ENCODE measurements at places on chromosomes 12 and 14.
A peak's percentile ranks its signal among the peaks of the same experiment; 100 is the strongest.

GRCh38 chr12:15602051-15602672 lies 187.0 kb downstream of the EPS8 start:
- no peak for DNase-seq

DNA sequence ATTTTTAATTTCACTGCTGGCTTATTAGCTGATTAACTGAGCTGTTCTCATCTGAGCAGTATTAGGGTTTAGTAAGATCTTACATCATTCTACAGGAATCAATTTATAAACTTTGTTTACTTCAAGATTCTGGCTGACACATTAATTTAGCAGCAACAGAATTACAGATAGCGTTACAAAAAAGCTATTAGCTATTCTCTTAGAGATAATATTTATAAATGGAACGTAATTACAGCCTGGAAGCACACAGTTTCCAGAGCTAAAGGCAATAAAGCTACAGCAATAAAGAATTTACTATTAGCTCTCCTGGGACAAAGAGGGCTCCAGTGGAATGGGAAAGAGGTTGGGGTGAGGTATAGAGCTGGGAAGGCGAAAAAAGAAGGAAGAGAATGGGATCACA lies 34.7 kb downstream of the PDE6H start:
- DNase-seq, result no peak

- no peak for DNase-seq
Measured at GRCh38 chr14:96037891-96038557, 1.1 kb upstream of the C14orf132 start.

GRCh38 chr12:133081159-133081780 lies 547 bp downstream of the ZNF140 start:
- peak; percentile 47 for DNase-seq

GRCh38 chr12:104456417-104456949 lies at the start of gene CHST11:
CHST11 (plus strand) TSS chr12:104456948.
- peak; percentile 76 for DNase-seq

GRCh38 chr14:82412545-82412944 lies 878.9 kb upstream of the SEL1L start:
- DNase-seq, result no peak

DNA sequence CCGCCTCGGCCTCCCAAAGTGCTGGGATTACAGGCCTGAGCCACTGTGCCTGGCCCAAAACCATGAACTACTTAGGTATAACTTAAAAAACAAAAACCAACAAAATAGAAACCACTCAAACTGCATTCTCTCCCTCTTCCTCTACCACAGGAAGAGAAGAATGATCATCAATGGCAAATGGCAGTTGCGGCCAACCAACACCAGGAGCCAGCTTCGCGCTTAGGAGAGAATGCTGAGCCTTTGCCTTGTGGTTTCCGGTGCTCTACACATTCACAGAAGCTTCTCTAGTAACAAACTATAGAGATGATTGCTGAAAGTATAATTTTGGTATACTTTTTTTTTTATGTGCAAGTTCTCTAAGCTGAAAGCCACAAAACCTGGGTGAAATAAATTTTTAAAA lies 17.1 kb downstream of the CATSPERB start:
- DNase-seq, result no peak

- no peak for DNase-seq
Measured at GRCh38 chr12:58089588-58089987, 148.2 kb downstream of the ATP23 start.

DNA sequence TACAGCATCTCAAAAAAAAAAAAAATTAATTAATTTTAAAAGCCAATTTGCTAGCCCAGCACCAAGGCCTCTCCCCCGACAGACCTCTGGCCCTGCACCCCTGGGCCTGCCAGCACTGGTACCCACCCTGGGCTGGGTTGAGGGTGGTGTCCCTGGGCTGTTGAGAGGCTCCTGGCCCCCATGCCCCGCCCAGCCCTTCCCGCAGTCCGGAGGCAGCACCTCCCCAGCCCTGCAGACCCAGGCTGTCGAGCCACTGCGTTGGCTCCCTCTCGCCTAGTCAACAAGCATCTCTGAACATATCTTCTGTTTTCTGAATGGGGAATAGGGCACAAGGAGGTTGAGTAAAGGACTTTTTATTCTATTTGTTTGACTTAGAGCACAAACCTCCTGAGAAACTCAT lies 87.1 kb downstream of the FBXL14 start:
- no peak for DNase-seq

DNA sequence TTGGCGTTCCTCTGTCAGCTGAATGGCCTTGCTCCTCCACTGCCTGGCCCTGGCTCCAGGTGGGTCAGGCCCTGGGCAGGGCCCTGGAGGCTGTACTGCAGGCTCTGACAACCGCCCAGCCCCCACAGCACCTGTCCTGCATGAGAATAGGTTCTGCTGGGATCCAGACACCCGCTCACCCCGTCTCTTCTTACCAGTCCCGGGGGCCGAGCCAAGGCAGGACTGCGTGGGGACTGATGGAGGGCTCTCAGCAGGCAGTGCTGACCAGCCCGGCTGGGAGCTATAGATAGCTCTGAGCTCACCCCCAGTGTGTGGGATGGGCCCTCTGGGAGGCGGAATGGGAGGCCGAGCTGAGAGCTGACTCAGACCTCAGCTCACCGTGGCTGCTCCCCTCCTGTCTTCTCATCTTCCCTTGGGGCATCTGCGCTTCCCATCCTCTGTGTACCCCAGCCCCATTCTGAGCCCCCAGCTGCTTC lies 39.6 kb downstream of the TEAD4 start:
- DNase-seq, result no peak

DNA sequence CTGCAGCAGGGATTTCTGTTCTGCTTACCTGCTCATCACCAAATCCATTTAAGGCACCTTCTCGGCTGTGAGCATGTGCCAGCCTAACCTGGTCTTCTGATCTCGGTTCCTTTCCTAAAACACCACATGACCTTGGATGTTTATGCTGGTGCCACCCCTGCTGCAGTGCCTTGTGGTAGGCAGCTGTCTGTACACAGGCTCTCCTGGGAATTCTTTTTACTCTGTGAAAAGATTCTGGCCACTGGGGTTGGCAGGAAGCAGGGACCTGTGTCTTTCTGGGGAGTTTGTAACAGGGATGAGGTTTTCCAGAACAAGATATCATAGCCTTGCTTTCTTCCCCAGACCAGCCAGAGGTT lies 10.4 kb upstream of the PLEKHG3 start:
- DNase-seq, result no peak

DNA sequence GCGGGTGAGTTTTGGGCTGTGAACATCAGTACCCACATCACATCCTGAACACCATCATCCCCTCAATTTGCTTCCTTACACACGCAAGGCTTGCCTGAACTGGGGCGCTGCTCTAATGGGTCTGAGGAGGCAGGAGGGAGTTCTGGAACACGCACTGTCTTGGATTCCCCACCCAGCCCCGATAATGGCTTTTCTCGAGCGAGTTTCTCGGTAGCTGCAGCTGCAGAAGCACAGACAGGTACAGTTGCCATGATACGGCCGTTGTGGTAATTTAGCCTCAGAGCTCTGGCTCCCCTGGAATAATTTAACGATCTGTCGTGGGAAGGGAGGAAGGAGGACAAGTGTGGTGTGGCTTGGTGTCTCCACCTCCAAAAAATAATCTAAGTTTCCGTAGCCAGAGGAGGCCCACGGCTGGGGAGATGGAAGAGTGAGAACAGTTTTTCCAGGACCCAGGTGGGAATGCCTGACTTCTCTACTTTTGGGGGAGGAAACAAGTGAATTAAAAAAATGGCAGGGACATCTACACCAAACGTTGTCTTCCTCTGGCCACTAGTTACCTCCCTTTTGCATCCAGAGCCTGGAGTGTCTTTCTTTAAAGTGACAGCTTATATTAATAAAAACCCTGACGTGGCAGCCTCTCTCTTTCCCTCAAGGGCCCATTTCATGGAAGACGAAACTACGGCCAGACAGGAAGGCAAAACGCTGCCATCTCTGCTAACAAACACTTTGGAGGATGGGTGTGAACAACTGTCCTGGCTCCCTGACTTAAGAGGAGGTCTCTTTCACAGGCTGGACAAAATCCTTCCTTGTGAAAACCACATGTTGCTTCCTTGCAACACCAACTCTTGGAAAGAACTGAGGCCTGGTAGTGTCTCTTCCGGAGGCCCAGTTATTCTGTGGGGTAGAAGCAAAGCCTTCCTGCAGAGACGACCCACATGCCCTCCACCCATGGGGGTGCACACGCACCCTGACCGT lies 84.8 kb downstream of the RBM19 start:
- peak; percentile 55 for DNase-seq

DNA sequence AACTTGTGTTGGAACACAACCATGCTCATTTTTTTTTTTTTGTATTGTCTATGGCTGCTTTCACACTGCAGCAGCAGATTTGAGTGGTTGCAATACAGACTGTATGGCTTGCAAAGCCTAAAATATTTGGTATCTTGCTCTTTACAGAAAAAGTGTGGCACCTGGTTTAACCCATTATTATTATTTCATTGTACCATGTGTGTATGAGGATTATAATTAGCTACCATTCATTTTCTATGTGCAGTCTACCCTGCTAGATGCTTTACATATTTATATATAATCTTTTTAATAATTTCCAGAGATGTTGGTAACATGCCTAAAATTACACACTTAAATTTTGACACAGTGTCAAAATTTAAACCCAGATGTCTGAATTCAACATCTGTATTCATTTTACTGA lies 37.7 kb downstream of the SPATS2 start:
- no peak for DNase-seq

GRCh38 chr12:77943466-77943865 lies 112.8 kb downstream of the NAV3 start:
- DNase-seq, result no peak

Data from NCI-H187 (cell line).